Osteoblast (primary cell): ENCODE measurements at places on chromosomes 4 and X. TPM values are rescaled to one million over a fixed set of nuclear protein-coding genes. Genes with fewer than 3 reads are reported as not detected.

ARHGEF38 gene
- total RNA-seq = not detected in 2 replicates

PCYT1B gene
- total RNA-seq = 0.59 and 1.1 TPM in 2 replicates

XK gene
- total RNA-seq = under 0.01 TPM in 2 replicates

DNA sequence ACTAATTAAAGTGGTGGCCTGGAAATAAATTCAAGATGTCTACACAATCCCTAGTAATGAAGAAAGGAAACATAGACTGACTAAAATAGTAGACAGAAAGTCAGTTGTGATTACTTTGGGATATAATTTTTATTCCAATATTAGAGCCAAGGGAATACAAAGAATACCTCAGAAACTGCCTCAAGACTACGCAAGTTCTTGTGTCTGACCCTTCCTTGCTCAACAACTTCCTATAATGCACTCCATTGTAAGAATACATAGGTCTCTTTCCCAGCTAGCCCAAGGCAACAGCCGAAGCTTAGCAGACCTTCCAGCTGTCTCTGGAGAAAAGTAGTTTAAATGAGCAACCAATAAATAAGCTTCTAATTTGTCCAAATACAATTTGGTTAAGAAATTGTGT, 315.9 kb downstream of the IQCM start:
- DNase-seq = no peak

DNA sequence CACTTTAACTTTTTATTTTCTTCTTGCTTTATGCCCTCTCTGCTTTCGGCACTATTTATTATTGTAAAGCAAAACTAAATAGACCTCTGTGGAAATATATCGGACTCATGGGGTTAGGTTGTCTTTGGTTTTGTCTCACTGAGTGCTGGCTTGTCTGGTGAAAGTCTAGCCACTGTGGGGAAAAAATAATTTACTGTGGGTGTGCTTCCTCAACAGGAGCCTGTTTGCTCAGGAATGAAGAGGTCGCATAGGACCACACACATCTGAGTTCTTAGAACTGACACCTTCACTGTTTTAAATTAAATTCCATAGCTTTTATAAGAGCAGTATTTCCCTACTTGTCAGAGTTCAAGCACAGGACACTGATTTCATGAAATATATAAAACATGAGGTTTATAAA, 103.0 kb upstream of the BMPR1B start:
- no peak for DNase-seq

- DNase-seq = no peak
Observed at GRCh38 chrX:135060697-135061096, 8.8 kb upstream of the RTL8A start.
